ENCODE measurements at places on chromosomes 3 and 15.

GRCh38 chr3:149203758-149204157, 17.9 kb downstream of the CP start:
- DNase-seq, result no peak

DNA sequence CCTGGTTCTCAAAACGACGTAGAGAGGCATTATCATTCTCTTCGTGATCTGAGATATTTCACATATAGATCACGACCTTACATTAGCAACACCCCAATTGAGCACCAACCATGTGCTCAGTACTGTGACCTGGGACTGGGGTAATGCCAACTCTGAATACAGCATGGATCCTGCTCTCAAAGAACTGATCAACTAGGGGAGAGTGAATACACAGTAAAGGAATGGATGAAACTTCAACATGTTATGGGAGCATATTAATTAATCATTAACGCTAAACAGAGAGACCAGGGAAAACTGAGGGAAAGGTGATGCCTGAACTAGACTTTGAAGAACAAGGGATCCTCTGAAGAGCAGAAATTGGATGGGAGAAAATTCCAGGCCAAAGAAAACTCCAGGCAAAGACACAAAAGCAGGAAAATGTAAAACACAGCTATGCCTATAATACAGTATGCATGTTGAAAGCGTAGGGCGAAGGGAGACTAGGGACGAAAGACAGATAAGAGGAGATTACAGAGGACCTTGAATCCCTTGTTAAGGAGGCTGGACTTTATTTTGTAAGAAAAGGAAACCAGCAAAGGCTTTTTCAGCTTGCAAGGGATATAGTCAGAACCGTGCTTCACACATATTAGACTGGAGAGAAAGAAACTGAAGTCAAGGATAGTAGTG, 105.7 kb downstream of the ANO10 start:
- DNase-seq, result no peak

GRCh38 chr3:99863002-99863401, 45.3 kb downstream of the CMSS1 start:
- no peak for DNase-seq

- DNase-seq, result no peak
Observed at GRCh38 chr15:29452881-29453731, 183.5 kb upstream of the NSMCE3 start.

DNA sequence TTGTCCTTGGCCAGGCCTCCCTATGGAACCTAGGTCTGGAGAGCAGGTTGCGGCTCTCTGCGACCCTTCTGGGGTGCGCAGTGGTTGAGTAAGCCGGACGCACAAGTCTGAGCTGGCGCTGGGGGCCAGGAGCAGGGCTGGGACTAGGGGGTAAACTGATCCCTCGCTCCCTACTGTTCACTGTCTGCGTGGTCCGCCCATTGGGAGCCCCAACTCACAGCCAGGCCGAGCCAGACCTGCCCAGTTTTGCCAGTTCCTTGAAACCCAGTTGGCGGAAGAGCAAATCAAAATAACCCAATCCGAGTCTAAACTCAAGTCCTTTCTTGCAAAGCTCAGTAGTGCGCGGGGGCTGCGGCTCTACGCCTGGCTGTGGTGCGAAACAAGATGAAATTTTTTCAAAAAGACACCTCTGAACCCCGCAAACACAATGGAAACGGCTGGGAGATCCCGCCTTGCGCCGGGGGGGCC, 17.5 kb downstream of the RGMA start:
- no peak for DNase-seq

DNA sequence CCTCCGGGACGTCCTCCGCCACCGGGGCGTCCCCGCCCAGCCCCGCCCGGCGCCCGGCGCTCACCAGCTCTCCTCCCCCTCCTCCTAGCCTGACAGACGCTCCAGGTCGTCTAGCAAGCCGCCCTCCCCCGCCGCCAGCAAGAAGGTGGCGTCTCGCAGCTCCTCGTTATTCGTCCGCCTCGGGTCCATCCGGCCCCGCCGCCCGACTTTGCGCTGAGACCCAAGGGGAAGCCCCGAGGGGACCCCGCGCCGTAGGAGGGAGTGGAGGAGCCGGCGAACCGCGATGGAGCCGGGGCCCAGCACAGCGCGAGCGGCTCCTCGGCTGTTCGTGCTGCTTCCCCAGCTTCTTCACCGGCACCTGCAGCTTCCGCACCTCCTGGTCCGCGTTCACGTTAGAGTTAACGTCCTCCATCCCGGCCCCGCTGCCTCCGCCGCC, 26.3 kb upstream of the MTHFS start:
- DNase-seq, result no peak

- no peak for DNase-seq
Observed at GRCh38 chr3:56762718-56763117, 39.0 kb downstream of the ARHGEF3 start.
